CD8-positive, alpha-beta T cell (primary cell): ENCODE measurements at places on chromosomes 13 and 19.

- DNase-seq = peak; percentile 91
Observed at GRCh38 chr13:94549232-94550061, 46.5 kb downstream of the TGDS start.

DNA sequence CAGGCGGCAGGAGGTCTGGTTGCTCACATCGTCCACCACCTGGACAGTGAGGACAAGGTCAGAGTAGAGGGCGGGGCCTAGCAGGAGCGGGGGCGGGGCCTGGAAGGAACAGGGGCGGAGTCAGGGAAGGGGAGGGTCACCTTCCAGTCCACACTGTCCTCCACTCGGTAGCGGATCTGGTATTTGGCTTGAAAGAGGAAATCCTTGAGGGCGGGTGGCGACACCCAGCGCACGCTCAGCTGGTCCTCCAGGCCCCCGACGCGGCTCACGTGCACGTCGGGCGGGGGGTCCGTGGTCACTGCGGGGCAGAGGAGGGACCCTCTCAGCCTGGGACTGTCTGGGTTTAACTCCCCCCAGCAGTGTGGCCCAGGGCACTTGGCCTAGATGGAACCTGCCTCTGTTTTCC is 8.2 kb downstream of the REX1BD start:
- no peak for DNase-seq

DNA sequence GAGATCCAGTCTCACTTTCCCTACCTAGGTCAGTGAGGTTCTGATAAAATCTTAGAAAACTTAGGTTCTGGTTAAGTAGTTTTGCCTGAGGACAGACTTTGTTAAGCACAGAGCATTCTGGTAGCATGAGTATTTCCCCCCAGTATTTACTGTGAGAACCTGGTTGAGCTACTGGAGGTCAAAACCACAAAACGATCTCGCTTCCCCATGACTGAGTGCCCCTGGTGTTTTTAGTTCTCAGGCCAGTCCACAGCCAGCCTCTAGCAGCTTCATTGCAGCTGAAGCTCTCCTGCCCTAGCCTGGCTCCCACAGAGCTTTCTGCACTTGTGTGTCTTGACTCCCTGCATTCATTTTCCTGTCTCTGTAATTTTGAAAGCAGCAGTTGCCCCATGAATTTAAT is 1138.2 kb downstream of the UQCRFS1 start:
- DNase-seq = no peak

- DNase-seq = no peak
Observed at GRCh38 chr13:28622286-28622685, 36.6 kb upstream of the POMP start.

GRCh38 chr19:19214892-19215291 is 3.1 kb downstream of the NCAN start:
- no peak for DNase-seq

GRCh38 chr19:4586245-4586644 is 26.8 kb upstream of the SEMA6B start:
- no peak for DNase-seq

DNA sequence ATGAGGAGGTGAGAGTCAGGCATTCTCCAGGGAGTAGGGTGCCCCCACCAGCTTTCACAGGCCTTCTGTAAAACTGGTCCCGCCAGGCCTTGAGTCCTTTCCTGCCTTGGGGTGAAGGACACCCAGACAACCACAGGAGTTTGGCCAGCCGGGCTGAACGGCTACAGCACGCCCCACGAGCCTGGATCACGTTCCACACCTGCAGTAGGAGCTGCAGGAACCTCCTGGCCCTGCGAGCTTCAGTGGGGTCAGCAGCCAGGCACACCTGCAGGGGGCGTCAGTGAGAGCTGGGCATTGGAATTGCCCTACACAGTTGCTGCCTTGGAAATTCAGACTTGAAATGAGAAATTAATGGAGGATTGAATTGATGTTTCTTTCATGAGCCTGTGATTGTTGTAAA is 45.7 kb downstream of the COL4A2 start:
- no peak for DNase-seq

- DNase-seq = no peak
Observed at GRCh38 chr13:33193428-33193974, 92.1 kb downstream of the STARD13 start.

- no peak for DNase-seq
Observed at GRCh38 chr19:55058781-55059610, 4.0 kb downstream of the RDH13 start.

DNA sequence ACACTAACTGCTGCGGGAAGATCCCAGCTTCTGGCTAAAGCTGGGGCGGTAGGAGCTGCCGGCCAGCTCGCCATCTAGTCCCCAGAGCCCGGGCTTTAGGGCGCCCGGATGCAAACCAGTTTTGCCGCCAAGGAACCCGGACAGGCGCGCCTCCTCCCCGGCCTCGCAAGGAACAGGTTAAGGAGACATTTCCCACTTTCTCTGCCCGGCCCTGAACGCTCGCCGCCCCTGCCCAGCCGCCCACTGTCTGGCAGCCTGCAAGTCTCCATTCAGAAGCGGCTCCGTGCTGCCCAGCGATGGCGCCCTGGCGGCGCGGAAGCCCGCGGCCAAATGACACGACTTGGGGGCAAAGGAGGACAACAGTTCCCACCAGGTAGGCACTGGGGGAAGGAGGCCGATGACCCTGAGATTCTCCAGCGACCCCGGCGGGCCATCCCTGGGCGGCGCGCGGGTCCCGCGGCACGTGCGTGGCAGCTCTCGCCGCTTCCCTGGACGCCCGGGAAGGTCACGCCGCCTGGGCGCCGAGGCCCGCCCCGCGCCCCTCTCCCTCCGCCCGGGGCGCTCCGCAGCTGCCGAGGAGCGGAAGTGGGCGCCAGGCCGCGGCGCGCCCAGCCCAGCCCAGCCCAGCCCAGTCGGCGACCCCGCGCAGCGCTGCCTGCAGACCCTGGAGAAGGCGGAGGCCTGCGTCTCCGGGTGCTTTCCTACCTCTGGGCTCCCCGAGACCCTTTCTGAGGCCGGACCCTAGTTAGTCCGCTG is 42.2 kb upstream of the HNRNPA1L2 start:
- no peak for DNase-seq

- DNase-seq = peak; percentile 38
Observed at GRCh38 chr19:11324079-11324661, 15.3 kb downstream of the RAB3D start.

DNA sequence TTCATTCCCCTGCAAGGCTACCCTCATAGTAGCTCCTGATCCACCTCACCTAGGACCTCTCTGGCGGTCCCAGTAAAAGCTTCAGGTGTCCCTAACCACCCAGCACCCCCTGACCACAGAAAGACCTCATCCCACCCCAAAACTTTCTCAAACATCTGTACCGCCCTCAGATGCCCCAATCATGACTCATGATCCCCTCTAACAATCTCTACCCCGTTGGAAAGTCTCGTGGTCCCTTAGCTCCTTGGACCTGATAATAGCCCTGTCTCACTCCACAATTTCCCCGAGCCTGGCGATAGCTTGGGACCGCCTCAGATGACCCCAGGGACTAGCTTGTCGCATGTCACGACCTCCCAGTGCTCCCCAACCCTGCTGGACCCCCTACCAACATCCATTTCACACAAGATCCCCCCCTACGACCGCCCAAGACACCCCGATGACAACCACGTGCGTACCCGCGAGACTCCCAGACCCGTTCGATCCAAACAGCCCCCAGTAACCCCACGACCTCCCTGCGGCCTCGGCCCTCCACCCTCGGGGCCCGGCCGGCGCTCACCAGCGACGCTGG is 450 bp downstream of the NDUFA11 start:
- DNase-seq = no peak

DNA sequence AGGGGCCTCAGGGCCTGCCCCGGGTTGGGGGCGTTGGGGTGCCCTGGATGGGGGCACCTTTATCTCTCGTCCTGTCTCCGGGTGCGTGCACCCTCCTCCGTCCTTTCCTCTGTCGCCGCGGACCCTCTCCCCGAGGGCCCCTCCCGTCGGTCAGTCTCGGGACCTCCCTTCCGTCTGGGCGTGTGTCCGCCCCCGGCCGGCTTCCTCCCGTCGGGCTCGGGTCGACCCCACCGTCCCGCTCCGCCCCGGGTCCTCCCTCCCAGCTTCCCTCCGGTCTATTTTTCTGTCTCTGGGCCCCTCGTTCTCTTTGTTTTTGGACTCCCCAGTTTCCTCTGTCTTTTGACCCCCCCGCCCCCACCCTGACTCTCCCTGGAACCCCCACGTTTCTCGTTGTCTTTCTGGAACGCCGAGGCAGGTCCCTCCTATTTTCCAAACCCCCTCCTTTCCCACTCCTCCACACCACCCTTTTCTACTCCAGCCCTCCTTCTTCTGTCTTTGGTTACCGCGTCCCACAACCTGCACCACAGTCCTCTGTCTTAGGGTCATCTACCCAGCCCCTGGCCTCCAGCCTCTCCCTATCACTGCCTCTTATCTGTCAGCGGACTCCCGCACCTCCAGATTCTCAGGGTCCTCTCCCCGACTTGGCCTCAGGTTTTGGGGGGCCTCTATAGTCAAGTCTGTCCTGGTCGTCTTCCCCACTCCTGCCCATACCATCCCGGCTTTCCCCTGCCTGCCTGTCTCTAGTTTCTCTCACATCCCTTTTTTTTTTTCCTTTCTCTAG is 757 bp downstream of the EGLN2 start:
- no peak for DNase-seq

DNA sequence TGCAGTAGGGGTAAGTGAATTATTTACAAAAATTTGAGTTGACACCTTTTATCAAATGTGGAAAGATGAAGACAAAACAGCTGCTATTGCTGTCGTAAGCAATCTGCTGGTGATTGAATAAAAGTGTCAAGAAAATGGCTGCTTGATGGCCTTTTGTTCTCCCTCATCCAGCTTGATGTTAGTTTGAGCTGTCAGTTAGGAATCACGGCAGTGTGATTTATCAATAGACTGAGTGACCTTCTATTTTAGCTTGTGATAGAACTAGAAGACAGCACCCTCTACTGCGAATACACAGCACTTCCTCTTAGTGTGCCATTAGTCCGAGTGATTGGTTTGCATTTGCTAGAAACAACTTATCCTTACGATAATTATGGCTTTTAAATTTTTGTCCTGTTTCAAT is 76.3 kb downstream of the MZT1 start:
- no peak for DNase-seq

- no peak for DNase-seq
Observed at GRCh38 chr13:102993348-102993747, 72.9 kb downstream of the SLC10A2 start.

GRCh38 chr13:109840201-109840892 is 54.0 kb upstream of the IRS2 start:
- DNase-seq = no peak

GRCh38 chr13:67554746-67555452 is 324.8 kb upstream of the PCDH9 start:
- DNase-seq = no peak

GRCh38 chr19:36152352-36153091 is at the start of gene COX7A1:
COX7A1 (minus strand) TSS chr19:36152447; CDS start chr19:36152407, 40 bp downstream.
- DNase-seq = no peak

DNA sequence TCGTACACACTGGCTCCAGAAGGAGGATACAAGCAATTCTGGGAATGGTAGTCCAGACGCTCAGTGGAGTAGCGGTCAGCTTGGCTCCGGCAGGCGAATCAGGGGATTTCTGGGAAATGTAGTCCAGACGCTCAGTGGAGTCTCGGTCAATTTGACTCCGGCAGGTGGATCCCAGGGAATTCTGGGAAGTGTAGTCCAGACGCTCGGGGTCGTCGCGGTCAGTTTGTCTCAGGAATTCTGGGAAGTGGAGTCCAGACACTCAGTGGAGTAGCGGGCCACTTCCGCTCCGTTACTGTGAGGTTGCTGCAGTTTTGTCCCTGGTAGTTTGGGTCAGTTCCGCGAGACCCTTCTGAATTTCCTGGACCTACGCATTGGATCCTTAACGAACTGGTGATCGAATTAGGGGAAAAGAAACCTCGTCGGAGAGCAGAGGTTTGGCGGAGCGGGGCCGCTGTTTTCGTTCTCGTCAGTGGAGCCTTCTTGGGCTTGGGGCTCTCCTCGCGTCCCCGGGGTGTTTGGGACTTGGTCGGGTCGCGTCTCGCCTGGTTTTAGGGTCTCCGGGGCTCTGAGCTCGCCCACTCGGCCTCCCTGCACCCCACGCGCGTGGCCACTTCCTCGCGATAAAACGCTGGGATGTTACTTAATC is at the start of gene ZNF225:
Gene ZNF225 (plus strand): TSS at position 262 of the 646 bp plus-strand sequence. CDS start 2,429 bp downstream, outside the sequence.
- peak; percentile 92 for DNase-seq

DNA sequence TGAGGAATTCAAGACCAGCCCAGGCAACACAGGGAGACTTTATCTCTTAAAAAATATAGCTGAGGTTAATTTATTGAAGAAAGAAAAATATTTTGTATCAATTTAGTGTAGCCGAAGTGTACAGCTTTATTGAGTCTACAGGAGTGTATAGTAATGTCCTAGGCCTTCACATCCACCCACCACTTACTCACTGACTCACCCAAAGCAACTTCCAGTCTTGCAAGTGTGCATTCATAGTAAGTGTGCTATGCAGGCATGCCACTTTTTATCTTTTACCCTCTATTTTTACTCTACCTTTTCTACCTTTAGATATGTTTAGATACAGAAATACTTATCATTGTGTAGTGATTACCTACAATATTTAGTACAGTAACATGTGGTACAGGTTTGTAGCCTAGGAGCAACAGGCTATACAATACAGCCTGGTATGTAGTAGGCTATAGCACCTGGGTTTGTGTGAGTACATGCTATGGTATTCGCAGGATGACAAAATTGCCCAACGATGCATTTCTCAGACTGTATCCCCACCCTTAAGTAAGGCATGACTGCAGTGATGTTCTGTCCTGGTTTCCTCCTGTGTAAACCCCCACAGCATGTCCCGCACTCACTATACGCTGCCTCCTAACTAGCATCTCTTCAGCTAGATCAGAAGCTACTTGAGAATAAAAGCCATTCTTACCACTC is 15.3 kb upstream of the ATP12A start:
- no peak for DNase-seq

- DNase-seq = no peak
Observed at GRCh38 chr19:52028780-52029123, 573 bp upstream of the ZNF614 start.

DNA sequence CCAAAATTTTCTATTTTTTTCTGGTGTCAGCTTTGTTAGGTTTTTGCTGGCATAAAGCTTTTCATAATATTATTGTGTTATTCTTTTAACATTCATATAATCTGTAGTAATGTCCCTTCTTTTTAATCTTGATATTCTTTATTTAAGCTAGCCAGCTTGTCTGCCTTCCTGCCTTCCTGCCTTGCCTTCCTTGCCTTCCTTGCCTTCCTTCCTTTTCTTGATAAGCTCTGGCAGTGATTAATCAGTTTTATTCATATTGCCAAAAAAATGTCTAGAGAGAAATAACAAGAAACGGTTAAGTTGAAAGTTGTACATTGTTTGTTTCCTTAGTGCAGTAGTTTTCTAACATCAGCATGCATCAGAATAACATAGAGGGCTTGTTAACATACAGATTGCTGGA is 257.5 kb downstream of the MAB21L1 start:
- no peak for DNase-seq

- no peak for DNase-seq
Observed at GRCh38 chr19:40363069-40363468, 14.6 kb downstream of the PLD3 start.

GRCh38 chr13:47233734-47234133 is 336.9 kb upstream of the HTR2A start:
- no peak for DNase-seq

DNA sequence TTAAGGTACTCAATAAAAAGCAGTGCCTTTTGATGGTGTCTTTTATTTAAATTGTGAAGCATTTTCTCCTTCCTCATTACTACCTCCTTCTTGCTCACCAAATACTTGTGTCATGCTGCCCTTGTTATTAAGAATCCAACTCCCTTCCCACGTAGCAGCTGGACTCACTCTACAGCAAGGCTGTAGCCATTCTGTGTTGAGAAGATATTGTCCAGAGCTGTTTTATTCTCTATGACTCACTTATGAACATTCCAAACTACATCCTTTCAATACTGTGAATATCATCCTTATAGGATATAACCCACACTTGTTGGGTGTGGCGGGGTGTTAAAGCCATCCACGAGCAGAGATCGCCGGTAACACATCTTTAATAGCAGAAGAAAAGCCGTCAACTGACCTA is 1671.5 kb upstream of the SLC10A2 start:
- no peak for DNase-seq
